ENCODE measurements at places on chromosomes 1 and 21.

DNA sequence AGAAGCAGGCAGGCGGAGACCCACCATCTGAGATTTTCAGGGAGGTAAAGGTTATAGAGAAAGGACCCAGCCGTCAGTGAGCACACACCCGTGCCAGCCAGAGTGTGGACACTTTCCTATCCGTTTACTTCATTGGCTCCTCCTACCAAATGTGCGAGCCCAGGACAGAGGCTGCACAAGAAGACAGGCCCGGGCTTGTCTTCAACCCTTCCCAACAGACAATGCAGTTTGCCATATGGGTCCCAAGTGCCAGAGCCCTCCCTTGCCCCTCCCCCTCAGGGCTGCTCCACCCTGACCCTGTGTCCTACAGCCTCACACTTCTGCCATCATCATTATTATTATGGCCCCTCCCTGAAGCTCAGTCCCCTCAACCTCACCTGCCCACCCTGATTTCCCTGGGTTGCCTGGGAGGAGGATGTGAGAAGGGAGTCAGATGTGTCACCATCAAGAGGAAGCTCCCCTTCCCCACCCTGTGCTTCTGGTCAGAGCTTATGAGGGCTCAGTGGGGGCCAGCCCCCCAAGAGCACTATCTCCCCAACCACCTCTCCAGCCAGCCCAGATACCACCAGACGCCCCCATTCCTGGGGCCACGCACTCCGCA is 9.4 kb downstream of the LAPTM5 start:
- DNase-seq, result no peak

- no peak for DNase-seq
Measured at GRCh38 chr1:5911871-5912271, 80.4 kb downstream of the NPHP4 start.

GRCh38 chr1:76587212-76587611 is 280.1 kb upstream of the ST6GALNAC5 start:
- DNase-seq, result no peak

DNA sequence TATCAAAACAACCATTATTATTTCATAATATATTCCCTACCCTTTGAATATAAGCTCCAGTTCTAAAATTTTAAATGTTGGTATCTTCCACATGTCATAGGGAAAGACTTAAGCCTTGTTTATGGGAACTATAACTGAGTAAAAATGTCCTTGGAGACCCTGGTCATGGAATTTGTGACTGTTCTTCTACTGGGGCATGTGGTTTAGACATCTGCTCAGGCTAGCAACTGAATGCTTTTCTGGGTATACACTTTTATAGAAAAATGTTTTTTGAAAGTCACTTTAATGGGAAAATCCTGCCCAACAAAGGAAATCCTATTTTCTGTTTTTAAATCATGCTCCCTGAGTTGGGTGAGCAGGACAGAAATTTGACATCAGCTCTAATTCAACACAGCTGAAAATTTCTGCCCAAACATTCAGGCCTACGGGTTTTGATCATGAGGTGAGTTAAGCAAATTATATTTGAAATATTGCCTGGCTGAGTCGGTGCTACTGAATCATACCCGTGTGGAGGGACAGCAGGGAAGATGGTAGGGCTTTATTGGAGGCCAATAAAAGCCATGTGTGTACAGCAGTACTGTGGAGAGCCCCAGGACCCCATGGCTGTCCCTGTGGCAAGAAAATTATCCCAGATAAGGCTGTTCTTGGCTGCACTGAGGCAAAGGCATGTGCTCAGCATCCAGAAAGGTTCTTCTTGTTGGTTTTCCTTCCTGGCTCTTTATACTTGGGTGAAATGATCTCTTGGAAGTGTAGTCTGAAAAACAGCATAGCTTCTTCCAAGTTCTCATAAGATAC is 391.8 kb downstream of the DISC1 start:
- no peak for DNase-seq

- no peak for DNase-seq
Measured at GRCh38 chr1:39204441-39205081, at the start of gene MACF1. MACF1 (plus strand) TSS chr1:39204695; CDS start chr1:39205023, 328 bp downstream.

DNA sequence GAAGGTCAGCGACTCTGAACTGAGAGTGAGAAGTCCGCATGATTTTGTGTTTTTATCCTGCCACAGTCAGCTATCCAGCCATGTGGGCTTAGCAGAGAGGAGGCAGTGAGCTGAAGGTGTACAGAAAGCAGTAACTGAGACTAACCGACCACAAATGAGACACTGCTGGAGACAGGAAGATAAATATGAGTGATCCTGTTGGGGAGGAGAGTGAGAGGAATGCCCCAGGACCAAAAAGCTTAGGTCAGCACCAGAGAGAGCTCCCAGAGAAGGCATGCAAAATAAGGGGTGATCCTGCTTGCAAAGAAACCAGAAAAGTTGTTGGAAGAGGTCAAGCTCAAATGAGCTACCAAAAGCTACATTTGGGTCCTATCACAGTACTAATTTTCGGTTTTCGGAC is 63.7 kb downstream of the HLCS start:
- DNase-seq, result no peak

- DNase-seq, result no peak
Measured at GRCh38 chr1:27705545-27705944, 20.2 kb upstream of the FAM76A start.

GRCh38 chr21:41360072-41360821 is 1.6 kb upstream of the MX2 start:
- DNase-seq, result no peak

- no peak for DNase-seq
Measured at GRCh38 chr1:94721240-94721639, 98.9 kb upstream of the SLC44A3 start.

GRCh38 chr1:221234791-221235190 is 355.5 kb downstream of the HLX start:
- no peak for DNase-seq

- no peak for DNase-seq
Measured at GRCh38 chr1:212712451-212713303, 13.0 kb upstream of the BATF3 start.

DNA sequence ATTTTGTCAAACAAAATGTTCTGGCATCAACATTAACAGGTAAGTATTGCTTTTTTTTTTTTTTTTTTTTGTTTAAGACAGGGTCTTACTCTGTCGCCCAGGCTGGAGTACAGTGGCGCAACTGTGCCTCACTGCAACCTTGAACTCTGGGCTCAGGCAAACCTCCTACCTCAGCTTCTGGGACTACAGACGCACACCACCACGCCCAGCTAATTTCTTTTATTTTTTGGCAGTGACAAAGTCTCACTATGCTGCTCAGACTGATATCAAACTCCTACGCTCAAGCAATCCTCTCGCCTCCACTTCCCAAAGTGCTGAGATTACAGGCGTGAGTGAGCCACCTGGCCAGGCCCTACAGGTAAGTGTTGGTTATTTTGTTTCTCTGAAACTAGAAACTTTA is 2.4 kb downstream of the TUT4 start:
- no peak for DNase-seq

- DNase-seq, result no peak
Measured at GRCh38 chr1:59520194-59520593, 223.3 kb downstream of the FGGY start.

DNA sequence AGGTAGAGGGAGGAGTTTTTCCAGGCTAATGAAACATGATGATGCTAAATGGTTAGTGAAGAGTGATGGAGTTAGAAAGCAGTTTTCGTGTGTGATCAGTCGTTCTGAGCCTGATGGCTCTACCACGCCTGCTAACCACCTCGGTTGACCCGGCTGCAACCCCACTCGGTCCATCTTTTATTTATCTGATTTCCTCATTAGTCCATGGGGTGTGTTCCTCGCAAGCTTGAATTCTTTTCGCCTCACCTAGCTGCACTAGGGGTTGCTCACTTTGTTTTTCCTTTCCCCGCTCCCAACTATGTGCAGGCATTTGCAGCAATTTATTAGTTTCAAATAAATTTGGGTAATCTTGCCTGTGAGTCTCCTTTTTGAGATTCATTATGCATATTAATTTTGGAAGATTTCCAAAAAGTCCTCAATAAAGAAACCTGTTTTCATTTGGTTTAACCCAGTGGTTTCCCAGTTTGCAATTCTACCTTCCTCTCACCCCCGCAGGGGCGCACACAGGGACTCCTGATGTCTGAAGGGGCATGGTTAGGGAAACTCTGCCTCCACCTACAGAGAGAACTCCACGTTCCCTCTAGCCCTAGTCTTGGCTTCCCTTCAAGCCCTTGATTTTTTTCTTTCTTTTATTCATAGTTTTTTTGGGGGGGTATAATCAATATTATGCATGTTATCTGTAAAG is 12.6 kb downstream of the B3GALT5 start:
- no peak for DNase-seq

DNA sequence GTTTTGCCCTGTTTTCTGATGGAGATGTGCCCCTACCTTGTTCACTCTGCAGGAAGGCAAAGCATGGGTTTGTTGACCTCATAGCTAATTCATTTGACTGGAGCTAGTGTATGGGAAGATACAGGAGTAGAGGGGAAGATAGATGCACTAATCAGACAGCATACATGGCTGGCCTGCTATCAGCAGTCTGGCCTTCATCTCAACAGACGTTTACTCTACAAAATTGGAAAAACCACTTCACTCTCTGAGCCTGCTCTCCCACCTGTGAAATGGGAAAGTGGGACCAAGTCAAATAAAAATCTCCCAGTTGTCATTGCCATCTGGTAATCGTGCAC is 235.2 kb upstream of the RAB4A start:
- no peak for DNase-seq

DNA sequence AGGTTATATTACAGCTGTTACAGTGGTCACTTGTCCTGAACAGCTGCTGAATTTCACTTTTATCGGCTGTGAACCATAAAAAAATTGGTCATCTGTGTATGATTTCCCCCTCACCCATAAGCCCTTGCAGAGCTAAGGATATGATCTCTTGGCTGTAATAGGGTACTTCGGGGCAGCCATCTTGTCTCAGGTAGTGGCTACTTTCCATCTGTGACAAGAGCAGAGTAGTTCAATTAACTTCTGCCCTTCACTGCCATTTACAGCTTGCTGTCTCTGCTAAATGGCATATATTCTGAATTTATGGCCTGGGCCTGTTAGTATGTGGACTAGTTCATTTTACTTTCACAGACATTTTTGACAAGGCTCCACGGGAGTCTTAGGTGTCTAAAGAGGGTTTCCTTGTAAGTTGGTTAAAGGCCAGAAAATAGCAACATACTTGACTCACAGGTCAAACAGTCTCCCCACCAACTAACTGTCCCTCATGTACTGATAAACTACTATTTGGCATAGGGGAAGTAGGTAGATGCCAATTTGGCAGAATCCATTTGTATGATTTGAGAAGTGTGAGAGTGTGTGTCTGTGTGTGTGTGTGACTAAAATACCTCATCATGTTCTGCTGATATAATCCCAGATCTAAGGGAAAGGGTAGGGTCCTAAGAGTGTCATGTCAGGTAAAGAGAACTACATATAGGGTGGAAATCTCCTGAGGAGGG is 151.6 kb downstream of the KCTD3 start:
- DNase-seq, result no peak

DNA sequence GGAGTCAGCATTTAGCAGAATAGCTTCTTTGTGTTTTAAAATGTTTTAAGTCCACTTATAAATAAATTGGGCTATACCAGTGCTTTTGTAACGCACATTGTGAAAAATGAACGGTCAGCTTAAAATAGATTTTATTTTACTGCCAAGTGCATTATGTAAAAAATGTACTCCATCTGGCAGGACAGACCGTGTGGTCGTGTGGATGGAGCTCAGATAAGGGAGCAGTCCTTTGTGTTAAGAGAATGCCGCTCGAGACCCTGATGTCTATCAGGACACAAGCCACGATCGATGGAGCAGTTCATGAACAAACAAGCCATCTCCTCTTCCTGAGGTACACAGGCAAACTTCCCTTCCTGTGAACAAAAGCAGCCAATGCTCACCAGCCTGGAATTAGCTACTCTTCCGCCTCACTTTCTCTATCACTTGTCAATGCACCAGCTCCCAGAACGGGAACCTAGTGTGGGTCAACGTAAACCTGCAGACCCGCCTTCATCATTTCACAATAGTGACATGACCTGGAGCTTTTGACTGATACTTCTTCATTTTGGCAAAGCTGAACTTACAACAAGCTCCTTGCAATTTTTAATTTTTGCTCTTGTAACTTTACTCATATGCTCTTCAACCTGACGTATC is 243.5 kb downstream of the TGFB2 start:
- DNase-seq, result no peak

DNA sequence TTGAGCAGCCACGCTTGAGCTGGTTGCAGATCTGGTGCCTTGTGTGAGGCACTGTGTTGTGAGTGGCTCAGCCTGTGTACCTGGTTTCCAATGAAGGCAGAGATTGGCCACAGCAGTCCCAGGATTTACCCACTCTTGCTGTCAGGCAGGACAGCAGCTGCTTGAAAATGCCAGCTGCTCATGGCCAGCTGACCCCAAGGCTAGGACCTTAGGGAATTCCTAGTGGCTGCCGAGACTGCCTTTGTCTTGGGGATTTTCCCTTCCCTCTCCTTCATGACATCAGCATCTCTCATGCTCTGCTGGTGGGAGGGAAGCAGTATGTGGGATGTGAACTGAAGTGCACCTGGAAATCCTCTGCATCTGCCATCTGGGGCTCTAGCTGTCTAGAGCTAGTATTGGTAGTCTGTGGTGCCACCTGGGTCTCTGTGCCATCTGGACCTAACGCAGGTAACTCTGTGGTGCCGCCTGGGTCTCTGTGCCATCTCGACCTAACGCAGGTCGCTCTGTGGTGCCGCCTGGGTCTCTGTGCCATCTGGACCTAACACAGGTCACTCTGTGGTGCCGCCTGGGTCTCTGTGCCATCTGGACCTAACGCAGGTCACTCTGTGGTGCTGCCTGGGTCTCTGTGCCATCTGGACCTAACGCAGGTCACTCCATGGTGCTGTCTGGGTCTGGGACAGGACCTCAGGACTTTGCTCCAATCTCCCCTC is 3.8 kb upstream of the LRRC47 start:
- no peak for DNase-seq

Data from stimulated activated CD8-positive, alpha-beta memory T cell treated with anti-CD3 and anti-CD28 coated beads, Interleukin-7, amount 100 ng/mL, for 1 hour (primary cell).